ENCODE measurements at places on chromosomes 6 and 20. TPM values are rescaled to one million over a fixed set of nuclear protein-coding genes. Genes with fewer than 3 reads are reported as not detected.

SRSF12 gene
- total RNA-seq, result 1.9 TPM

FAXC gene
- total RNA-seq, result 8.5 TPM

KCNK15 gene
- total RNA-seq, result not detected

CD24 gene
- total RNA-seq, result 985 TPM

C20orf141 gene
- total RNA-seq, result not detected

CLVS2 gene
- total RNA-seq, result not detected

LAMP5 gene
- not detected for total RNA-seq

GTSF1L gene
- total RNA-seq, result not detected

All from Caki2 (cell line).